Activated T-helper 1 cell treated with anti-CD3 and anti-CD28 coated beads, Interleukin-12 subunit alpha, Interleukin-12 subunit beta, Interleukin-2, Interleukin-4 antibody, amounts not matched to agents 30 ng/mL and 10 ng/mL and 1 ng/mL, durations not matched to agents 14 hours and 24 hours and 36 hours (primary cell): ENCODE measurements at places on chromosomes 7 and 10. TPM values are rescaled to one million over a fixed set of nuclear protein-coding genes. Genes with fewer than 3 reads are reported as not detected.

RNF32 gene
- total RNA-seq = 2.1 and 2.2 TPM in 2 replicates

DNA sequence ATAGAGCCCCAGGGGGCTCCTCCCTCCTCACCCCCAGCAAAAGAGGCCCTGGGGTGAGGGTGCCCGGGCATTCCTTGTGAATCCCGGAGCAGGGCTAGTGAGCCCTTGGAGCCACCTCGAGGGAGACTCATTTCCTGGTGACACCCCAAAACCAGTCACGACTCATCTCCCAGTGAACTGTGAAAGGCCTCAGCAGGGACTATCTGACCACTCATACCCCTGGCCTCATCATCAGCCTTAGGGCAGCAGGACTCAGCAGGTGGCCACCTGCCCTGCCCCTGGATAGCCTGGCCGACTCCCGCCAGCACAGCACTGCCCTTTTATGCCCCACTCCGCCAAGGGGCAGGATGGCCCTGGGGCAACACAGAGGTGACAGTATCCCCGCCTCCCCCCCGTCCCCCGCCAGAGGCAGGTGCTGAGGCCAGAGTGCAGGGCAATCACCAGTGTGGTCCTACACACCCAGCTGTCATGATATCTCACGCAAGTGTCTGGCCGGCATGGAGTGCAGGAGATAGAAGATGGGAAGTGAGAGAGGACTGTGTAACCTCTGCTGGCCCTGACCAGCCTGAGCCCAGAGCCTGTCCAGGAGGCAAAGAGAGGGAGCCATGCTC is 3.2 kb downstream of the SNCG start:
- no peak for DNase-seq

BMPER gene
- not detected in 2 replicates for total RNA-seq

- DNase-seq = no peak
These were observed 26.3 kb downstream of the COA1 start for GRCh38 chr7:43702974-43703373.

DNA sequence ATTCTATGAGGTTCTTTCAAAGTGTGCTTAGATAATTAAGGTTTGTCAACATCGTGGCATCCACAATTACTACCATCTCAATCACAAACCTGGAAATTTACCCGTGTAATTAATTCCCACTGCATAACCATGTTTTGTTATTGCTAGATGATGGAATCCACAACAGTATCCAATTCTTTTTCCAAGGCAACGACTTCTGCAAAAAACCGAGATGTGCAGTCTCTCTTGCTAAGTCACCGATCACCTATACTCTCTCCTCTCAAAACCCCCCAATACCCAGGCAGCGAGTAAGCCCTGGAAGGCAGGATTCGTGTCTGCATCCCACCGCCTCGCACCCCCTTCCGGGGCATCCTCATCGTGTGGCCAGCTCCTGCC is 678 bp upstream of the EIF4H start:
- no peak for DNase-seq

DNA sequence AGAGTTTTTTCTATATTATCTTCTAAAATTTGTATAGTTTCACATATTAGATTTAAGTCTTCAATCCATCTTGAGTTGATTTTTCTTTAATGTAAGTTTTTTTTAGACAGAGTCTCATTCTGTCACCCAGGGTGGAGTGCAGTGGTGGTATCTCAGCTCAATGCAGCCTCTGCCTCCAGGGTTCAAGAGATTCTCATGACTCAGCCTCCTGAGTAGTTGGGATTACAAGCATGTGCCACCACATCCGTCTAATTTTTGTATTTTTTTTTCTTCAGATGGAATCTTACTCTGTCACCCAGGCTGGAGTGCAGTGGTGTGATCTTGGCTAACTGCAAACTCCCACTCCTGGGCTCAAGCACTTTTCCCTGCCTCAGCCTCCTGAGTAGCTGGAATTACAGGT is 143.4 kb upstream of the ZNF92 start:
- no peak for DNase-seq

GRCh38 chr7:691361-692045 is 35.0 kb upstream of the DNAAF5 start:
- no peak for DNase-seq

KCNH2 gene
- total RNA-seq = 0.20 and 0.49 TPM in 2 replicates

UTF1 gene
- total RNA-seq = 0.17 TPM in 1 of 2 replicates, not detected in the other

INSYN2A gene
- total RNA-seq = not detected in 2 replicates

- no peak for DNase-seq
These were observed 50.8 kb downstream of the ZRANB1 start for GRCh38 chr10:124992462-124993344.

- no peak for DNase-seq
These were observed 826.5 kb downstream of the TNS3 start for GRCh38 chr7:46755120-46756034.

- DNase-seq = no peak
These were observed 91.4 kb upstream of the KLF6 start for GRCh38 chr10:3876350-3876962.

STMP1 gene
- total RNA-seq = 22.7 and 24.7 TPM in 2 replicates

DNA sequence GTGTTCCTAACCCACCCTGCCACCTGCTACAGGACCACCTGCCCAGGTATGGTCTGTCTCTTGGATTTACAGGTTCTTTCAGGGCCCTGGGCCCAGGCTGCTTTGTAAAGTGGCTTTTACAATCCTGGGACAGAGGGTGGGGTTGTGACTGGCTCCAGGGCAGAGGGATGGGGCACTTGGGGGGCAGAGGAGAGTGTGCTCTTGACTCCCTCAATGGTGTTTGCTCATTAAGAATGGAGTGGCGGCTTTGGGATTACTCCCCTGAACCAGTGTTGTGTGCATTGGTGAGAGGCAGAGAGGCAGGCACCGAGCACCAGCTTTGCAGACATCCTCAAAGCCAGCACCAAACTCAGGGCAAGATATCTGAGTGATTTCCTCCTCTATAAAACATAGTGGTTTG is 43.5 kb downstream of the VWA2 start:
- DNase-seq = no peak

GRCh38 chr10:84845628-84846261 is 517.4 kb downstream of the CCSER2 start:
- no peak for DNase-seq

- peak; percentile 17 for DNase-seq
These were observed 2.2 kb upstream of the IGFBP3 start for GRCh38 chr7:45923290-45923689.

DNA sequence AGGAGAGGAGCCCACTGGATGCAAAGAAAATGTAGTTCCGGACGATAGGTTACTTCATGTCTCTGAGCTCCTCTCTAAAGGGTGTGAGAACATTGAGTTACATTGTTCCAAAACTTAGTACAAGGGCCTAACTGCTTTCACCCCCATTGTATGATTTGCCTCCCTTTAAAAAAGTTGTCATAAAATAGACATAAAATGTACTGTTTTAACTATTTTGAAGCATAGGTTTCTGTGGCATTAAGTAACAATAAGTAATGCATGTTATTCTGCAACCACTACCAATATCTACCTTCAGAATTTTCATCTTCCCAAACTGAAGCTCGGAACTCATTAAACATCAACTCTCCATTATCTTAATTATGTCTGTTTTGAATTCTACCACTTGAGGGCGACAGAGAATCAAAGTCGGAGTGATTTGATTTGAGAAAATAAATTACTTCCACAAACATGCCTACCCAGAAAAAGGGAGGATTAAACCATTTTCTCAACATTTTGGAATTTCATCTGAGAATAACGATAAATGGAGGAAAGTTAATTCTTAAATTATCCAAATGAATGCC is 2.7 kb downstream of the IGFBP1 start:
- DNase-seq = no peak

GRCh38 chr7:155252444-155252887 is 45.2 kb upstream of the INSIG1 start:
- DNase-seq = no peak

- no peak for DNase-seq
These were observed 38.6 kb upstream of the ACSL5 start for GRCh38 chr10:112335111-112335867.

DNA sequence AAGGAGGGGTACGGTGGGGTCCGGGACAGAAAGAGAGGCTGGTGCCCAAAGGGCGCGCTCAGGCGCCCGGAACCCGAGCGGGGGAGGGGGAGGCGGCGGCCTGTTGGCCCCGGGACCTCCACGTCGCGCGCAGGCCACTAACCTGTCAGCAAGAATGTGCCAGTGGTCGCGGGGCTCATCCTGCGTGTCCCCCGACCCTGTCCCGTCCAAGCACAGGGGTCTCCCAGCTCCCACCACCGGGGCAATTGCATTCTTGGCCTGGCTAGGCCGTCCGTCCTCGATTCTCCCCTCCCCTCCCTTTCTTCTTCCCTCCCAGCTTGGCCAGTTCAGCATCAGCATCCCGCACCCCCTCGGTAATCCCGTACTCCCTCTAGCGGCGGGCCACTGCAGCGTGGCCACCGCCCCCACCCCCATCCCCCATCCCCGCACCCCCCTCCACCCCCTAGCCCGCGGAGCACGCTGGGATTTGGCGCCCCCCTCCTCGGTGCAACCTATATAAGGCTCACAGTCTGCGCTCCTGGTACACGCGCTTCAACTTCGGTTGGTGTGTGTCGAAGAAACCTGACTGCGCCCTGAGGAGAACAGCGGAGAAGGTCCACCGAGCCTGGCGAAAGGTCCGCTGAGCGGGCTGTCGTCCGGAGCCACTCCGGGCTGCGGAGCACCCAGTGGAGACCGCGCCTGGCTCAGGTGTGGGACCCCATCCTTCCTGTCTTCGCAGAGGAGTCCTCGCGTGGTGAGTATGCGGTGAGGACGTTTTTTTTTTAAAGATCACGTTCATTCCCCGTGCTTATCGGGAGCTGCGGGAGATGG is at the start of gene SGCE:
TSS of gene SGCE (minus strand) at position 286 of the 810 bp plus-strand sequence. CDS start at position 251, 35 bp downstream.
- no peak for DNase-seq

GRCh38 chr10:101535949-101536348 is 52.1 kb downstream of the POLL start:
- DNase-seq = no peak

DNA sequence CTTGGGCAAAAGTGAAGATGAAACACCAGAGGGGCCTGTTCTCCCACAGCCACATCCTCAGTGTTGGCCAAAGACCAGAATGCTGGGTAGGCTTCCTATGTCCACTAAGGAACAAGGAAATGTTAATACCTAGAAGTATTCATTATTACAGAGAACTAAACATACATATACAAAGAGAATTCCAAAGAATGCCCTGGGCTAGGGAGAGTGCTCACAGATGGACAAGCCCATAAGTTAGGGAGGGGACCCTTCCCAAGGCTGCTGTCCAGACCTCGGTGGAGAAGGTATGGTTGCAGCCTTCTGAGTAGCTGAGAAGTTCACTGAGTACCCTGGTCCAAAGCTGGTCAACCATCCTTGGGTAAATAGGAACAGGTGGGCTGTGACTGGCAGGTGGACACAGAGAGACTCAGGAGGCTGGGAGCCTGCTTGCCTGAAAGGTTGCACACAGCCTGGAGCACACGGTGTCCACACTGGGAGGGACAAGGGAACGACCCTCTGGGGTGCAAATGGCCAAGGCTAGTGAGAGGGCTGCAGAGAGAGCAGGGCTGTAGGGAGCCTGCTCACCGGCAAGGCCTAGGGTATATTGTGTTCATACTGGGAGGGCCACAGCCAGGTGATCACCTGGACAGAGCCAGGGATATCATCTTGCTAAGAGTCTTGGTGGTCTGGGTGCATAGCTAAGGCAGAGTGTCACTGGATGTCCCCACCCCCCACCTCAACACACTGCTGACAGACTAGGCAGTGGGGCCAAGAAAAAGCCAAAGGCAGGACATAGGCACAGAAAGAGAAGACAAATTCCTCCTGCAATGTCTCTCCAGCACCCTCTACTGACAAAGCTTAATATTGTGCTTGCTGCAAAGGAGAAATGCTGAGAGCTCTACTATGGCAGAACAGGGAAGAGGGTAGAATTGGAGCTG is 40.3 kb downstream of the CPVL start:
- peak; percentile 8 for DNase-seq

DNA sequence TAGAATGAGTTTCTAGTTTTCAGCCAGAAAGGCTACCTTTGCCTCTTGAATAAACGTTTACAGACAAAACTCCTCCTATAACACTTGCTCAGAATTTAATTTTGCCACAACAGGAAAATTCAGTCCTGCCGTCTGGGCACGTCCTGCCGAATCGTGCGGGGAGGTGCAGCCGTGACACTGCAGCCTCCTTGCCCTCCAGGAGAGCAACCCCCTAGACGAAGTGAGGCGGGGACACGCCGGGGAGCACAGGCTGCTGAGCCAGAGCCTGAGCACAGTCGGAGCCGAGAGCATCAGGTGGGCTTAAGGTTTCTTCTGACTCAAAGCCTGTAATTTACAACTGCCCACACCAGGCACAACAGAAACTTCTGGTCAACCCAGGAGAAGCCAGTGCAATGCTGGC is 102.3 kb downstream of the DYNC2I1 start:
- DNase-seq = no peak

PRKAR1B gene
- total RNA-seq = 37.0 and 37.8 TPM in 2 replicates

GRCh38 chr10:113524539-113525490 is 28.0 kb upstream of the HABP2 start:
- DNase-seq = no peak

- DNase-seq = no peak
These were observed 533.4 kb downstream of the NEBL start for GRCh38 chr10:20363684-20364083.

GRCh38 chr7:33697616-33698015 is 207.7 kb upstream of the BMPER start:
- no peak for DNase-seq

GRCh38 chr10:36280890-36281499 is 638.9 kb upstream of the FZD8 start:
- DNase-seq = no peak

FOXP2 gene
- total RNA-seq = not detected in 2 replicates

ZNF467 gene
- total RNA-seq = 0.10 TPM in 2 replicates

- no peak for DNase-seq
These were observed 170.9 kb downstream of the LRMDA start for GRCh38 chr10:75602341-75602740.

DNA sequence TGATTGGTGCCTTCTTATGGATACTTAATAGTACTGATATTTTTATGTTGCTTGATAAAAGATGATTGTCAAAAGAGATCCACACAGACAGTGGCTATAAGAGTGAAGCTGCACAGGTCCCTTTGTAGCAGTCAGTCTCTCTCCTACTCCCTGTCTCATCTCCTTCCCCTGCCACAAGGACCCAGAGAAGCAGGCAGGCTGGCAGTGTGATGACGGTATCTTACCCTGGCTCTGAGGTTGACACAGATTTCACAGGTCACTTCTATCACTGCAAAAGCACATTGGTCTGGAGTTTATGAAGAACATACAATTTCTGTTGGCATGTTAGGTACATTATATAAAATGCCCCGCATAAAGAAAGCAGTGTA is 64.4 kb upstream of the AHR start:
- peak; percentile 28 for DNase-seq

CRTAC1 gene
- not detected in 2 replicates for total RNA-seq

C7orf57 gene
- 0.10 and 0.31 TPM in 2 replicates for total RNA-seq
